LHCN-M2 (cell line): ENCODE measurements at places on chromosomes 12 and 14. TPM values are rescaled to one million over a fixed set of nuclear protein-coding genes. Genes with fewer than 3 reads are reported as not detected.

DNA sequence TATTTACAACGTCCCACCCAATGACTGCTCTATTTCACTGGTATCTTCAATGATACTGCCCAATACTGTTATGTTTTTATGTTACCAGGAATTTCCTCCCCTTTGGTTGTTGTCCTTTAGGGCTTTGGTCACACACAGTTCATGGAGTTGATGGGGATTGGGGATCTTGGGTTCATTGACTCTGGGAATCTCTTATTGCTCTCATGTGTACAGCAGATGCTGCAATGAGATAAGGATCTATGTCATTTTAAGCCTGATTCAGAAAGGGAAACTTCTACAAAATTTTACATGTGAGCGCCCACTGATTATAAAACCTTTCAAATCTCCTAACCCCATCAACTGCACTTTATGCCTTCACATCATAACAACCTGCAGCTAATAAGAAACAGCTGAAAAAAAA lies 67.2 kb downstream of the FAR2 start:
- DNase-seq: no peak

- peak; percentile 50 for DNase-seq
These were observed 16.7 kb downstream of the TBC1D30 start for GRCh38 chr12:64840949-64841717.

DNA sequence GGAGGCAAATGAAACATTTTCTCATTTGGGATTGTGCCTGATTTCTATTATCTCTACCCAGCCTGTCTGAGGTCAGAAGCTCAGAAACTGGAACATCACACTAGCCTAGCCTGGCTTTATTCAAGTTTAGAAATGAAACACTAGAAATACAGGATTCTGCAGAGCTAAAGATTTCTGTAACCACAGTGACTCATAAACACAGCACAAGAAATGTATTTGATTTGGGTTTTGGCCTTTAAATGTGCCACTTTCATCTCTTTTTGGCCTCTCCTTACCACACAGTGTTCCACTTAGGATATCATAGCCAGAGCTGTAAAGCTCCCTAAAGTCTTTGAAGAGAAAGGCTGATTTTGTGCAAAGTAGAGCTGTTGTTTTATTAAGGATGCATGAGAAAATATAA lies 307.5 kb downstream of the EMP1 start:
- DNase-seq: peak; percentile 12

DNA sequence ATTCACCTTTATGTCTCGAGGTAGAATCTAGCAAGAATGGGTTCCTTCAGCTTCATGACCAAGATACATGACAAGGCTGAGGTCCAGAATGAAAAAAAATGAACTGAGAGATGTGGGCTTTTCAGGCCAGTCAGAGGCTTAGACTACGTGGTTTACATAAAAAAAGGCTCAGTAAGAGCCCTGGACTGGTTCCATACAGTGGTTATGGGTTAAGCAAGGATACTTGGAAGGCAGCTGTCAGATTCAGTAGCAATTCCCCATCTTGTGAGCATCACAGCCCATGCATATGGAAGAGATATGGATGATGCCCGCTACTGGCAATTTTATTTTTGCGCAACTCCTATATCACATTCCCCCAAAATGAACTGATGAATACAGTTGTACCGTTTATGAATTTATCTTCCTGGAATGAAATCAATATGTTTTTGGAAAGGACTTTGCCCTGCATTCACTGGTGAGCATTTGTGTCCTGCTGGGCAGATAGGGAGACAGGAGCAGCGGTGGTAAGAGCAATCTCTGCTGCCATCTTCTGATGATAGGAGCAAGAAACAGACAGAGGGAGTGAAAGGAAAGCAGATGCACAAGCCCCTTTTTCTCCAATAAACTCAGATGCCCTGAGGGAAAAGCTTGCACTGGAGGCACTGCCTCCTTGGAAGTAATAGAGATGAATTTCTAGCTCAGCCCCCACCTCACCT lies 280.4 kb downstream of the GALC start:
- no peak for DNase-seq

- DNase-seq: no peak
These were observed 51.8 kb downstream of the ASCL4 start for GRCh38 chr12:107826276-107826675.

DNA sequence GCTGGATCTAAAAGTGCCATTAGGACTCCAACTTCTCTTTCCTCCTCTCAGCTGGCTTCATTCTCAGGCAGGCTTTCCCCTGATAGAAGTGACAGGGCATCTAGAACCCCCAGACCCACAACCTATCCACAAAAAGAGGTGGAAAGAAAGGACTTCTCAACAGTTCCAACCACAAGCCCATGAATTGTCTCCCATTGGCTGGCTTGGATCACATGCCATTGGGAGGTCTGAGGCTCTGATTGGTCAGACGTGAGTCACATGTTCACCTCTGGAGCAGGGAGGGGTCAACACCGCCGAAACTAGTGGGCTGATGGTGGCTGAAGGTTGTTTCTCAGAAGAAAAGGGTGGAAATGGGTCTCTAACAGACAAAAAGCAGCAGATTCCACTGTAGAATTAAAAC lies 47.2 kb downstream of the DRAM1 start:
- no peak for DNase-seq

DNA sequence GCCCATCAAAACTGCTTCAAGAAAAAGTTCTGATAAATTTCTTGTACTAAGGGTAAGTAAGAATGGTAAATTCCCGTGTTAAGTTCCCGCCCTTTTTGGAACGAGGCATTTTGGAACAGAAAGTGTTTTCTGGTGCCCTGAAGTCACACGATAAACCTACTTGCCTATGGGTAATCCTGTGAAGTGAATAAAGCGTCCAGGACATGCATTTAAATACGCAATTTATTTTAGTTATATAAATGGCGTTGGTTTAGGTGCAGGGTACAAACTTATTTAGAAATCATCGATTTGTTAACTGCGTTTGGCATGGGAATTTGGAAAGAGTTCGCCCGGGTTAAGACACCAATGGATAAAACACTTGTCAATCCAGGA lies 715 bp upstream of the RAP1B start:
- peak; percentile 51 for DNase-seq

- DNase-seq: no peak
These were observed 106.9 kb downstream of the TBC1D30 start for GRCh38 chr12:64931321-64931720.

DNA sequence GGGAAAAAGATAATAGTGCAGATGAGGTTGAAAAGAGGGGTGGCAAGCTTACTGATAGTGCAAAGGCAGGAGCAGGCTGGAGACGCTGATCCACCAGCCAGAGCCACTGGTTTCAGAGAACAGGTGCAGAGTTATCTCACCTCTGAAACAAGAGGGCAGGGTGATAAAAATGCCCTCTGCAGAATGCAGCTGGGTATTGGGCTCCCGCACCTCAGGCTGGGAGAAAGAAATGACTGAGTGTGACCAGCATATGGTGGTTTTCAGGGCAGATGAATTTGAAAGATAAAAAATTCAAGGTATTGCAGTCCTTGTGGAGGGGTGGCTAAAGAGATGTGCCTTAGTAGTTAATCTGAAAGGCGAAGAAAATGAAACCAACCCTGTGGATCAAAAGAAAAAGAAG lies 2.9 kb upstream of the TMEM30B start:
- no peak for DNase-seq

DNA sequence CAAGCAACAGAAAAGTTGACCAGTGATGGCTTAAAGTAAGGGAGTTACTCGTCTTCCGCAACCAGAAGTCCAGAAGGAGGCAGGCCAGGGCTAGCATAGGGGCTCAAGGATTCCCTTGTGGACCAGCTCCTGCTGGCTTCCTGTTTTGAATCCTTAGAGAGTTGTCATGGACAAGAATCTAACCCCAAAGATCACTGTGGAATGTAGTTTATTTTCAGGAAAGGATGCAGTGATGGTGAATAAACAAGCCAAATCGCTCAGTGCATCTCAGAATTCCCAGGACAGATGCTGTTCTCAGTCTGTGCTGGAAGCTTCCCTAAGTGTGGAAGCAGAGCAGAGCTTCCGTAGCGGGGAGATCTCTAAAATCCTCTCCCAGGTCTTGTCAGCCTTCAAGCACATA lies 311.3 kb downstream of the C12orf75 start:
- DNase-seq: no peak

GRCh38 chr14:21056520-21057163 lies 980 bp upstream of the RNASE8 start:
- peak; percentile 36 for DNase-seq

GRCh38 chr12:93404961-93405849 lies 27.5 kb downstream of the NUDT4 start:
- no peak for DNase-seq

DNA sequence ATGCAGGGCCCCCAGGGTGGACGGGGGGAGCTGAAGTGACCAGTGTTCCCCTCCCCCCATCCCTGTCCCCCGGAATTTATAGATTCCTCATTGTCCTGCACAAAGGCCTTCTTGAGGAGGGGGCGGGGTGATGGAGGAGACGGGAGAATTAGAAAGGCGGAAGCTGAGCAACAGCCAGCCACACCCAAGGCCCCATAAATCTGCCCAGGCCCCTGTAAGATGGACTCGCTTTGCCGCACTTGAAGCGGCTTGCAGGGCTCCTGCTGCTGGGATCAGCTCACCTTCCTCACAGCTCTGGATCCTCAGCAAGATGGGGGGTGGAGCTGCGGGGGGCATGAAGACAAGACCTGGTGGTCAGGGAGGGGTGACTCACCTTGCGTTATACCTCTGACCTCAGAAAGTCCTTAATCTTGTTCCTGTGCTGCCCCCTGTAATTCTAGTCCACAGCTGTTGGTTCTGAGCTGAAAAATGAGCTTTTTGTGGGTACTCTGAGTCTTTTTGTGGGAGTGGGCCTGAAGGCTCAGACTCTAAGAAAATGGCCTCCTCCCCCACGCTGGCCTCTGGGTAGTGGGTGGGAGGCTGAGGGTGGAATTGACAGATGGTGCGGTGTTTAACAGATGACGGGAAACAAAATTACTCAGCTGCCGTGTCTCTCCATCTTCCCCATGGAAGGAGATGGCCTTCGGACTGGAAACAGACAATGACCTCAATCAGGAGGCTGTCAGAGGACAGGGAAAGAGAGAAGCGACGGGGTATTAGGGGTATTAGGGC lies 15.8 kb upstream of the ANKRD33 start:
- DNase-seq: no peak

DNA sequence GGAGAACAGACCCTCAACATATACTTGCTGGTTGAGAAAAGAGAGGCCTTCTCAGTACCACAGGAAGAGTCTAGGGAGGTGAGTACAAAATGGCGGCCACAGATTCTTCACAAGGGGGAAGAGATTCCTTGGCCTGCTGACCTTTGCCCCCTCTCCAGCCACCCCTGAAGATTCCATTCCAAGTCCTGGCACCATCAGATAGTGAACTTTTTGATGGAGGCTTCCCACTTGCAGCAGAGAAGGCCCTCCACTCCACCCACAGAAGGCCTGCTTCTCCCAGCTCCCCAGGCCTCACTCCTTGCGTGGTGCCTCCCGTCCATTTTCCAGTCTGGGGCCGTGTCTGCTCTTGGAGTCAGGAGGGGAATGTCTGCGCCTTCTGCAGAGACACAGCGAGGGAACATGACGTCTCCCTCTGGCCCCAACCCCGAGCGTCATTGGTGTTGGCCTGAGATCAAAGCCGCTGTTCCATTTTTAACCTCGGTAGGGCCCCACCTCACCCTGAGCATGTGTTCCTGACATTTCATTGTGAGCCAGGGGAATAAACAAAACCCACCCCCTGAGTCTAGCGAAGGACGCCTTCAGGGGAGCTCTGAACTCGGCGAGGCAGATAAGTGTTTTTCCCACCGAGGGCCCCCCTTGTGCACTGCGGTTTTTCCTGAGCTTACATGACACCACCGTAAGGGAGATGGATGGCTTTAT lies 268.7 kb upstream of the TBX3 start:
- no peak for DNase-seq

DNA sequence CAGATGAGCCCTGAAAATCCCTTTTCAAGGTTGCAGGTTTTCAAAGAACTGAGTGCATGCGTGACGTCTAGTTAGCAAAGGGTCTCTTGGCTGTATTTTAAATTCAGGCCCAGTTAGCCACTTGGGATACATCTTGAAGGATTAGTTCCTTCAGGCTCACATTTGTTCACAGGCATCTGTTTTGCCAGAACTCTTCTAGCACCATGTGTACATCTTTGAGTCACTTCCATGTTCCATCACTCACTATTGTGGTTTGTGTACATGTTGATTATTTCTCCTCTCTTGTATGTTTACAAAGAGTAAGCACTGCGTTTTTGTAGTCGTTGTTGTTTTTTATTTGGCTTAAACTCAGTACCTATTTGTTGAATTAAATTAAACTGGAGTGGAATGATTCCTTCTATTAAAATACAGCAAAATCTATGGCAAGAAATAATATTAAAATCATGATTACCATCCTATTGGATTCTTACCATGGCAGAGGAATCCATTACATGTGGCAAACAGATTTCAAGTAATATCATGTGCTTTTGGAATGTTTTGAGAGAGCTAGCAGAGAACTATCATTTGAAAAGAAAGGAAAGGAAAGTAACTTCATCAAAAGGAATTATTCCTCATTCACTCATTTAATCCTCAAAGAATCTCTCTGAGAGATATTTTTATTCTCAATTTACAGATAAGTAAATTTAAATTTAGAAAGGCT lies 438.9 kb upstream of the FAR2 start:
- no peak for DNase-seq

GRCh38 chr12:127339065-127339464 lies 927.9 kb upstream of the TMEM132C start:
- no peak for DNase-seq

The HOXC12 gene
- total RNA-seq: 0.34 and 0.38 TPM in 2 replicates

The MTERF2 gene
- 8.6 and 12.6 TPM in 2 replicates for total RNA-seq

The NTN4 gene
- 17.6 and 19.0 TPM in 2 replicates for total RNA-seq

The SLC17A8 gene
- total RNA-seq: not detected in 2 replicates

The SLCO1B1 gene
- total RNA-seq: not detected in 2 replicates

The IL25 gene
- total RNA-seq: not detected in 2 replicates

The KRT82 gene
- not detected in 2 replicates for total RNA-seq
